NCI-H510A treated with DMSO at 0.1 percent for 48 hours (cell line): ENCODE measurements at places on chromosomes 12 and 14.
A peak's percentile ranks its signal among the peaks of the same experiment; 100 is the strongest.

- no peak for DNase-seq
These were observed 91.6 kb downstream of the KTN1 start for GRCh38 chr14:55671641-55672040.

DNA sequence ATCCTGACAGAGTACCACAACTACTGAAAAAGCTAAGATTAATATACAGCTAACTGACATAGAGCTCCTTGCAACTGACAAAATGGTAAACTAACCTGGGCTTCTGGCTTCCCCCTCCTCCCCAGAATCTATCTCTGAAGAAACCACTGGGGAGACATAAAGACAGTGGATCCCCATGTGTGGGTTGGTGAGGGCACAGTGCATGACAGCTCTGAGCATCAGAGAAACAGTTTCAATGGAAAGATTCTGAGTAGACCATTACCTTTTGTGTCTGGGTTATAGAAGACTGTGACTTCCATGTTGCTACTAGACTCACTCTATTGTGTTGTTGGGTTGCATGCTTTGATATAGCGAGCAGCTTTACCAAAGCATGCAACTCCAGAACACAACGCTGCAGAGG is 247.4 kb downstream of the EFCAB11 start:
- no peak for DNase-seq

DNA sequence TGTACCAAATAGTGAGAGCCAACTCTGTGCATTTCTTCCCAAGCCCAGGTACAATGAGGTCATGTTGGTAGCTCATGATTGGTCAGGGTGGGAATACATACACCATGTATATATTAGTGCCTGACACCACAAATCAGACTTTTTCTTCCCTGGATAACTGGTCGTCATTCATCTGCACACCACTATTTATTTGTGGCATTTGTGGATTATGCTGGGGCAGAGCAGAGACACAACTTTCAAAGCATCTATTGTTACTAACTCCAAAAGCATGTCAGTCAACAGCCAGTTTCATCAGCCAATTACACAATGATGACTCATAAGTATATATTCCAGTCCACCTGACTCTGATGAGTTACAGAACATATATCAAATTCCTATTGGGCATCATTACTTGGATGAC is 181.7 kb downstream of the ADAMTS20 start:
- no peak for DNase-seq

DNA sequence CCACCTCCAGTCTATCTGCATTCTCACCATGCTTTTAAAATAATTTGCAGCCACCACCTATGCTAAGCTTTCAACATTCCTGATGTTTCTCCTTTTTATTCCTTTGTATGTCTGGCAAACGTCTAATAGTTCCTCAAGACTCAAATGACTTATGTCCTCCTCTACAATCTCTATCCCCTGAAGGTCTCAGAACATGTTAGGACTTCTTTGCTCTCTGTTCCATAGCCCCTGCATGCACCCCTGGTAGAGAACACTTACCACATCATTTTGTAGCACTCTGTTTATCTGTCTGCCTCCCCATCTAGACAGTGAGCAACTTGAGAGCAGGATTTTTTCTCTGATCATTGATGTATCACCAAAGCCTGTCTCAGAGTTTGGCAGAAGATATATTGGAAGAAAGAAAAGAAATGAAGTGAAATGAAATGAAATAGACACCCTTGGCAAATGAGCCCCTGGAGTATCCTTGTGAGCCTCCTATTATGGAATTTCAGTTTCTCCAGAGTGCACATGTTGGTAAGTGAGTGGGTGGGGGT is 1231.2 kb upstream of the FLRT2 start:
- DNase-seq, result no peak

GRCh38 chr12:107948391-107948945 is 174.0 kb downstream of the ASCL4 start:
- DNase-seq, result no peak

DNA sequence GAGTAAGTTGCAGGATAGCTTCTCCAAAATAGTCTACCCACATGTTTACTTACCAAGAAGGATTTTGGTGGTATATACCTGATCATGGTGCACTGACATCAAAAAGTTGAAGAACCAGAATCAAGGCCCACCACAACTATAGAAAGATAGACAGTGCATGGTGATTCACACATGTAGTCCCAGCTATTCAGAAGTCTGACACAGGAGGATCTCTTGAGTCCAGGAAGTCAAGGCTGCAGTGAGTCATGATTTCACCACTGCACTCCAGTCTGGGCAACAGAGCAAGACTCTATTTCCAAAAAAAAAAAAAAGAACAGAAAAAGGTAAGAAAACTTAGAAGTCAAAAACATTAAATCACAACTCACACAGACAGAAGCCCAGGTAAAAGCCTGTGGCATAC is 422.2 kb upstream of the FOXG1 start:
- DNase-seq, result no peak

- DNase-seq, result no peak
These were observed 71.1 kb downstream of the ZNF641 start for GRCh38 chr12:48279601-48280000.

DNA sequence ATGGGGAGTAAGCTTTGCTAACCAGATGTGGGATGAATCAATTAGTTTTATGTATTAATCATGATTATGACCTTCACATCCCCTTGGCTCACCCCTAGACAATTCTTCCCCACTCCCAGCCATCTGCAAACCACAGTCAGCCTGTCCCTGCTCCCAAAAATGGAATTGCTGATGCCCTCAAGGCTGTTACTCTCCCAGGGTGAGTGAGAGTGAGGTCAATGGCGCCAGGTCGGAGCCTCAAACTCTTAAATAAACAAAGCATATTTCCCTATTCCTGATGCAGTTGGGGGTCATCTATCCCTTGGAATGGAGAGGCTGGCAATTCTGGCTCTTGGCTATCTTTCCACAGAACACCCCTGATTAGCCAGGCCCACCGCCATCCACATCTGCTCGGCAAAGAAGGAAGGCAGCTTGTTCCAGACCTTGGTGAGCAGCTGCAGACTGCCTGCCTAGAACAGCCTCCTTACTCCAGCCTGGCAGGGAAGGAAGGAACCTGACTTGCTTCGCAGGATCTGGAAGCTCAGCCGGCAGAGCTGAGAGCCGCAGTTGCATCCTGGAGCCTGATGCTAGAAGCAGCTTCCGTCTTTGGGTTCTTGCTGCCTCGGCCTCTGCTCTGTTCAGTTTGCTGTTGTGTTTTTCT is 57.0 kb downstream of the SMUG1 start:
- DNase-seq, result no peak

DNA sequence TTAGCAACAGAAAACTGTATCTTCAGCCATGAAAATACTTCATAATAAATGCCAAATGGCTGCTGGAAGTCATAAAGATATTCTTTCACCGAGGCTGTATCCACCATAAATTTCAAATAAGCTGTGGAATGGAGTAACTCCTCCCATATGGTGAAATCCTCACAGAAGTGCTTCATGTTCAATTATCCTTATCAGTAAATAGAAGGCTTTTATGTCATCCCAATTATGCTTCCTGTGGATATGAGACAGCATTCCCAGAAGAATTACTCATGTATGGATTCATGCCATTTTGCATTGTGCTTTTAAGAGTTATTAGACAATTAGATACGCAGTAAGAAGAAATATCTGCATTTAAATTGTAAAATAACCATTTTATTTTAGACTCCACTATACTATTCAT is 99.0 kb downstream of the RTN1 start:
- DNase-seq, result peak; percentile 56

DNA sequence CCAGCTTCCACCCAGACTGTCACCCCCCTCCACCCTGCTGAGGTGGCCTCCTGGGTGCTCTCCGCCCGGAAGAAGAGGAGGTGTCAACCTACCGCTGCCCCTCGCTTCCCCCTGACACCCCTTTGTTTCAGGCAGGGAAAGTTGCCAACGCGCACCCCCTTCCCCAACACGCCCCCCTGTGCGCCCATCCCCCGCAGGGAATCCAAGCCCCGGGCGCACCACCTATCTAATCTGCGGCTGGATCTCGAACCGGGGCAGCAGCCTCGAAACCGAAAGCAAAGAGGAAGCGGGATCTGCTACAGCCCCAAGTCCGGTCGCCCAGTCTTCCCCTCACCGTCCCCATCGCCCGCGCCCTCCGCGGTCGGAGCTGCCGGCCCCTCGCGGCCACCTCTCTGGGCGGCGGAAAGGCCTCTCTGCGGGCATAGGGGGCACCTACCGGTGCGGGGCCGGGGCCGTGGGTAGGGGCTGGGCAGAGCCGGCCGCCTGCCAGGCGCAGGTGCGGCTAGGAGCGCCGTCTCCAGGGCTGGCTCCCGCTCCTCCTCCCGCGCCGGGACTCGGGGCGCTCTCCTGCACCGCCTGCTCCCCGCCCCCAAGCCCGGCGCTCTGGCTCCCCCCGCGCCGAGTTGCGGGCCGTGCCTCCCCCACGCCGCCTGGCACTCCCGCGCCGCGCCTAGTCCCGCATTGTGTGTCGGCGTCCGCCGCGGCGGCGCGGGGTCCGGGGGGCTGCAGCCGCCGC is 18.3 kb upstream of the PLEKHH1 start:
- no peak for DNase-seq

GRCh38 chr14:56098021-56098420 is 20.2 kb upstream of the PELI2 start:
- no peak for DNase-seq

DNA sequence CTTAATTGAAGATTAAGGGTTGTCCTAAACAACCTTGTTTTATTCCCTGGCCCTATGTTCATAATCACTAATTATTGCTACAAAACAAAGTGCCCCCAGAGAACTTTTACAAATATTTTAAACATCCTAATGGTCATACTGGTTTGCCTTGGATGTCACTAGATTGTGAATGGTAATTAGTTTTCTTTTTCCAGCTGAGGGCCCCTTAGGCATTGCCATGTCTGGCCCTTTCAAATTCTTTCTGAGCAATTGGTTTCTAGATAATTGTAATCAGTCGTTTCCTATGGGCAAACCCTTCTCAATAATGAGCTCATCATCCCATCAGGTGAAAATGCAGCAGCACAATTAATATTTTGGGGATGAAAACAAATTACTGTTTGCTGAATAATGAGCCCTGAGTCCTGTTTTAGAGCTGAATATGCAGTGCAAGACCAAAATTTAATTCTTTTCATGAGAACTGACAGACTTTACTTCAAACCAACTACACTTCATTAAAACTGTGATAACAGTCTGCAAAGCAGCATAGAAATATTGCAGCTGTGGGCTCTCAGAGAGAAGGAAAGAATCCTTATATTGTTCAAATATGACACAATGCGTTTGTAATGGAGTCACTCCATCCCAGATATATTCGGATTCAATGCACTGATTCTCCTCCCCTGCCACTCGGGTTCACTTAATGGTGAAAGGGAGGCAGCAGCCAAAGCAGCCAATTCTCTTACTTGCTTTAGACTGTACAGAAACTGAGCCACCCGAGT is 67.7 kb upstream of the ARHGAP5 start:
- no peak for DNase-seq

DNA sequence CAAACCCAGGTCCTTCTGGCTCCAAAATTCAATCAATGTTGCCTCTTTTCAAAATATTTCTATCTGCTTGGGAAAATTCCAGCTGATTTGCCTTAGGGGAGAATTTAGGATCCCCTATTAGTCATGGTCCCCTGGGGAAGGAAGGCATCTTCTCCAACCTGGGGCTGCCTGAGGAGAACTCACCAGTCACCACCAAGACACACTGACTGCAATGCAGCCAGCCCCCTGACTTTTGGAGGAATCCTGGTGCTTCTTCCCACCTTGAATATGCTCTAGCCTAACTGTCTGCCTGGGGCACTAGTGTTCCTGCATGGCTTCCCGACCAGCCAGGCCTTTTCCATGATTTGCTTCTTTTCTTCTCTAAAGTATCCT is 71.8 kb upstream of the BCL2L14 start:
- no peak for DNase-seq
